ENCODE measurements at places on chromosomes 1 and 21.

GRCh38 chr1:2499986-2500596 is 24.0 kb downstream of the PLCH2 start:
- DNase-seq: no peak

GRCh38 chr1:153698020-153698922 is 19.8 kb downstream of the NPR1 start:
- DNase-seq: no peak

- DNase-seq: no peak
These were observed 15.0 kb upstream of the TMEM201 start for GRCh38 chr1:9573723-9574122.

DNA sequence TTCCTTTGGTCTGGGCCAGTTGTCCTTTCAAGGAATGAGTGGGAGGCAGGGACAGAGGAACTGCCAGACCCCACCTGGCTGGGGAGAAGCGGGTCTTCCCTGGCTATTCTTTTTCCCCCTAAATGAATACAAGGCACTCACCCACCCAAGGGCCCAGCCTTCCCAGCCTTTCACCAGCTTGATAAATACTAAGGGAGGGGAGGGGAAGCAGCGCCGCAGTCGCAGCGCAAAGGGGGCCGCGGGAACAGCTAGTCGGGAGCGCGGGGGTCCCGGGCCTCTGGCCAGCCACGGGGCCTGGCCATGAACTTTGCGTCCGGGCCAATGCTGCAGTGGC is 91.3 kb upstream of the VAMP3 start:
- DNase-seq: no peak

DNA sequence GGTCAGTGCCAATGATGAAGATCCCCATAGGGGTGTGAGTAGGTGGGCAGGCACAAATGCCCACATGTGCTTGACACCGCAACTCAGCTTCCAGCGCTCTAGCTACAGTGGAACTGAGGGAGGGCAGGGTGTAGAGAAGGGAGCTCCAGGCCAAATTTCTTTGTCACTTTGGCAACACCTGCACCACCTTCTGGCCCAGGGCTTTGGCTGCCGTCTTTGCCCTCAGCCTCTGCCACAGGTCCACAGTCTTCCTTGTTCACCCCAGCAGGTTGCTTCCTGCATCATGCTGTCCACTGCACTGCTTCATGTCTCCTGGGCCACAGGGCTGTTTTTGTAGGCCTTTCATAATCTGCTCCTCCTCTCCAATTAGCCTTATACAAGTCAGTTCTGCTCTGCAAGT is 20.4 kb upstream of the FMOD start:
- no peak for DNase-seq

- DNase-seq: no peak
These were observed 283.1 kb downstream of the GRIK1 start for GRCh38 chr21:29656504-29657239.

GRCh38 chr21:44291078-44291935 is 5.6 kb downstream of the AIRE start:
- DNase-seq: no peak

DNA sequence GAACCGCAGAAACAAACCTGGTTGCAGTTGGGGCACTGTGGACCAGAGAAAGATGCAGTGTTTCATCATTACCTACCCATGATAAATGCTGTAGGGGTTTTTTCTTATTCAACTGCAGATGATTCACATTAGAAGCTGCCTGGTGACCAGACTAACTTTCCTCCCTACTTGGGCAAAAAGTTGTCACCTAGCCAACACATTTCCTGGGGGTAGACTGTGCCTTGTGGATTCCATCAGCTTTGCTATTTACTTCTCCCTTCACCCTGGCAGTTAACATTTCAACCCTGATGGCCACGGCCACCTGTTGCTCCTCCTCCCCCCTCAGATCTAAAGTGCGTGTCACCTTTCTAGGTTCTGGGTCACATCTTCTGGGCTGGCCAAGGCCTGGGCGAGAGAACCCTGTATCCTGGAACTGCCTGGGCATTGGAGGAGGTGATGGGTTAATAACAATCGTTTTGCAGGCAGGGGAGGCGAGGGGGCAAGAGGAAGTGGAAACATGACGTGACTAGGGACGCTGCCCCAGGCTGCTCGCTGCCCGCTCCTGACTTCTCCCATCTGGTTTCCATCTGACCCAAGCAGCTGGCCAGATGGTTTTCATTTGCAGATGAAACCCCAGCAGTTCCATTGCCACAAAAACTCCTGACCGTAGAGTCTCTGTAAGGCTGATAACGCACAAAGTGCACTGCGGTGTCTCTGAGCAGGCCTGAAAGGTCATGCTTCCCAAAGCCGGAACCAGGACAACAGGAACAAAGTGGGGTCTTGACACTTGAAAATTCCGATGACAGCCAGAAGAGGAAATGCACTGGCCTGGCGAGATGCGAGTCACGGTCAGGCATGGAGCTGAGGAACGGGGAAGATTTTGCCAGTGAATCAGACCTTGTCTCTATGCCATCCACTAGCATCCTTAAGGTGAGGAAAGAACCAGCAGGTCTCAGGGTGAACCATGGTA is 36.6 kb downstream of the CAPZB start:
- DNase-seq: no peak

GRCh38 chr1:114093624-114094362 is 59.9 kb downstream of the SYT6 start:
- DNase-seq: no peak

- DNase-seq: peak; percentile 85
These were observed at the start of gene PRDX6 for GRCh38 chr1:173477286-173478093. Gene PRDX6 (plus strand): TSS chr1:173477335. CDS start chr1:173477398, 63 bp downstream.

- no peak for DNase-seq
These were observed 8.4 kb upstream of the ZNF697 start for GRCh38 chr1:119656410-119656955.

DNA sequence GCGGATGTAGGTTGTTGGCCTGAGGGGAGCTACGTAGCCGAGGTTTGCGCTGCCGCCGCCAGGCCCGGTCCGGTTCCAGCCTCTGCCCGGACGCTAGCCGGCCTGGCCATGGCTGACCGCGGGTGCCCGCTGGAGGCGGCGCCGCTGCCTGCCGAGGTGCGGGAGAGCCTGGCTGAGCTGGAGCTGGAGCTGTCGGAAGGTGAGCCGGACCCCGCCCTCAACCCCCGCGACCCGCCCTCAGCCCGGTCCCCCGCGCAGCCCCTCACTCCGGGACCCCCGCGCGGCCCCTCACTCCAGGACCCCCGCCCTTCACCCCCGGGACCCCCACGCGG is 299 bp downstream of the DIP2A start:
- no peak for DNase-seq

DNA sequence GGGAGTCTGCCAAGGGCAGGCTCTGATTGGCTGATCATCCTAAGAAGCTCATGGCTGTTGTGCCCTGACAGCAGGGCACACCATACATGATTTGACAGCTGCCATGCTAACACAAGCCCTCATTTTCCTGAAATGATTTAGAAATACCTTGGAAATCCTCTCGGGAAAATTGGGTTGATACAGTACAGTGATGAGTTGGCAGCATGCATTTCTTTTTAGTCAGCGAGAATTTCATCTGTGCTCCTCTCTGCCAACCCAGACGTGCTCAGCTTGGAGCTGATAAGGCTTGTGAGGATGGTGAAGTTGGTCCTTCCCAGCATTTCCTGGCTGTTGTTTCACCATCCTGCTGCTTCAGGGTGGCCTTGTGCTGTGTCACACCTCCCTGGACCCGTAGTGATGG is 22.6 kb upstream of the KCNQ4 start:
- no peak for DNase-seq

DNA sequence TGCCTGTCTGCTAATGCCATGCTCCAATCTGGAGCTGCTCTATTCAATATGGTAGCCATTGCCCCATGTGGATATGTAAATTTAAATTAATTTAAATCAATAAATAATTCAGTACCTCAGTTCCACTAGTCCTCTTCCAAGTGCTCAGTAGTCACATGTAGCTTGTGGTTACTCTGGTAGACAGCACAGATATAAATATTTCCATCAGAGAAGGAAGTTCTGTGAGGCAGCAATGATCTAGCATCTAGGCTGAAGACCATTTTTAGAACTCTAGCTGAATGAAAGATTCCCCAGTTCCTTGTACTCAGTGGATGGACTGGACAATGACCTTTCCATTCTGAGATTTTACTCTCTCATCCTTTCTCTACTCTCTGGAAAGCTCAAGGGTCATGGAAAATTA is 25.8 kb upstream of the CAPZB start:
- no peak for DNase-seq

- no peak for DNase-seq
These were observed 32.6 kb downstream of the CFH start for GRCh38 chr1:196684476-196684875.

GRCh38 chr1:15212954-15213291 is 34.1 kb upstream of the FHAD1 start:
- DNase-seq: no peak

GRCh38 chr1:91548376-91549040 is 47.9 kb downstream of the CDC7 start:
- no peak for DNase-seq

- DNase-seq: no peak
These were observed 28.2 kb downstream of the CDCA8 start for GRCh38 chr1:37720231-37721130.

DNA sequence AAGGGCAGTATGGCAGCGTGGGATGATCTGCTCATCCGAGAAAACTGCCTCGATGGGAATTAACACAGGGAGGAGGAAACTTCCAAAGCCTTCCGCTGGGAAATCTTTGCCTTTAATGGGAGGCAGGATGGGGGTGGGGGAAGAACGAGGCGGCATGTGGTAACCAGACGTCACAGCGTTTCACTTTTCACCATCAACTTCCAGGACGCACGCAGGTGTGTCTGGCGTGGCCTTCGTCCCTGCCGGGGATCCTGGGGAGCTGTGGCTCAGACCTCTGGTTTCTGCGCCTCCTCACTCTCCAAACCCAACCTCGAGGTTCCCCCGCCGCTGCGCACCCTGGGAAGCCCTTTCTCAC is 282 bp downstream of the RSPH1 start:
- DNase-seq: peak; percentile 71

DNA sequence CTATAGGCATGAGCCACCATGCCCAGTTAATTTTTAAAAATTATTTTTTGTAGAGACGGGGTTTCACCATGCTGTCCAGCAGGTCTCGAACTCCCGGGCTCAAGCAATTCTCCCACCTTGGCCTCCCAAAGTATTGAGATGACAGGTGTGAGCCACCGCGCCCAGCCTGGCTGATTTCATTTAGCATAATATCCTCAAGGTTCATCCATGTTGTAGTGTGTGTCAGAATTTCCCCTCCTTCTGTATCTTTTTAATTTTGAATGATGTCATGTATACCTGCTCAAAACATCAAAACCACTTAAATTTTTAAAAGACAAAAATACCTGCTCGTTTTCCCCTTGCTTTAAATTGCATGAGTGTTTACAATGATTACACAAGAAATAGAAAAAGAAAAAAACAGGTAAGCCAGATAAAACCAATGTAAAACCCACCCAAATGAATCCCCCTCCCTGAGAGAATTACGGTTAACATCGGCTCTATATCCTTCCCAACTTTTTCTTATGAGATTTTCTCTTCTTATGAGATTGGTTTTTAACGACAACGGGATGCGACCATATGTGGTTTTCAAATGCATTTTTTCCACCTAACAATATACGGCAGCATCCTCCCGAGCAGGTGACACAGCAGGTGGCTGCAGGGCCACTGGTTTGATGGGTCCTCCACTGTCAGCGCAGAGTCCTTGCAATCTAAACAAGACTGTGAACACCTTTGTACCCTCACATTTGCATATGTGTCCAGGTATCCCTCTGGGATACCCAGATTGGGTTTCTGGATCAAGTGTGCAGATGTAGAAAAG is 22.1 kb downstream of the IFFO2 start:
- DNase-seq: no peak

GRCh38 chr1:201456499-201457309 is 12.3 kb downstream of the PHLDA3 start:
- no peak for DNase-seq

GRCh38 chr1:160630523-160631451 is 16.1 kb downstream of the SLAMF1 start:
- no peak for DNase-seq

- DNase-seq: no peak
These were observed 133.2 kb upstream of the BARHL2 start for GRCh38 chr1:90850181-90850897.

- DNase-seq: no peak
These were observed 66.5 kb upstream of the NBL1 start for GRCh38 chr1:19577561-19577960.

DNA sequence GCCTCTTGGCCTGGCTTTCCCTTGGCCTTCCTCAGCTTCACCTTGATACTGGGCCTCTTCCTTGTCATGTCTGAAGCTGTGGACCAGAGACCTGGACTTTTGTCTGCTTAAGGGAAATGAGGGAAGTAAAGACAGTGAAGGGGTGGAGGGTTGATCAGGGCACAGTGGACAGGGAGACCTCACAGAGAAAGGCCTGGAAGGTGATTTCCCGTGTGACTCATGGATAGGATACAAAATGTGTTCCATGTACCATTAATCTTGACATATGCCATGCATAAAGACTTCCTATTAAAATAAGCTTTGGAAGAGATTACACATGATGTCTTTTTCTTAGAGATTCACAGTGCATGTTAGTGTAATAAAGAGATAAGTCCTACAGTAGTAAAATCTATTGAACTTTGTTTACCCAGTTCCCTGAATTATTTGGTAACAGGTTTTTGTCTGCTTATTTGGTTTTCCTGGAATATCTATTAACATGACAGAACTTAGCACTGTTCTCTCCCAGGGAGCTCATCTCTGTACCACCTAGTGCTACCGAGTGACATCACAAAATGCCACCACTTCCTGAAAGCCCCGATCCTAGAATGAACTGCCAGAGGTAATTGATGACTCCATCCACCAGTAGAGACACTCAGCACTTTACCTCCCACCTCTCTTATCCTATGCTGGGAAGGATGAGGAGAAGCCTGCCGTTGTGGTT is 22.2 kb downstream of the UBE2T start:
- DNase-seq: no peak

DNA sequence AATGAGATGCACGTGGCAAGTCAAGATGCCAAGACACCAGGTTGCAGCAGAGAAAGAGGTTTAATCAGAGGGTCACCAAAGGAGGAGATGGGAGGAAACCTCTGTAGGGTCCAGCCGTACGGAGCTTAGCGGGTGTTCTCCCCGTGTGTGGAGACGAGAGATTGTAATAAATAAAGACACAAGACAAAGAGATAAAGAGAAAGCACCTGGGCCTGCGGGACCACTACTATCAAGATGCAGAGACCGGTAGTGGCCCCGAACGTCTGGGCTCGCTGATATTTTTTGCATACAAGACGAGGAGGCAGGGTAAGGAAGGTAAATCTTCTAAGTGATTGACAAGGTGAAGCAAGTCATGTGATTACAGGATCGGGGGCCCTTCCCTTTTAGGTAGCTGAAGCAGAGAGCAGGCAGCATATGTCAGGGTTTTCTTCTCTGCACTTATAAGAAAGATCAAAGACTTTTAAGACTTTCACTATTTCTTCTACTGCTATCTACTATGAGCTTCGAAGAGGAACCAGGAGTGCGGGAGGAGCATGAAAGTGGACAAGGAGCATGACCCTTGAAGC is 41.2 kb upstream of the TDRD10 start:
- DNase-seq: no peak

GRCh38 chr1:48027533-48027835 is 30.3 kb upstream of the TRABD2B start:
- DNase-seq: no peak

GRCh38 chr1:28371010-28371377 is 1.5 kb downstream of the PHACTR4 start:
- DNase-seq: no peak

GRCh38 chr1:175539986-175540385 is 203.4 kb downstream of the TNR start:
- no peak for DNase-seq
